ENCODE measurements at places on chromosomes 2 and 18.

- DNase-seq, result no peak
These were observed 24.2 kb upstream of the TMEFF2 start for GRCh38 chr2:192218970-192219369.

DNA sequence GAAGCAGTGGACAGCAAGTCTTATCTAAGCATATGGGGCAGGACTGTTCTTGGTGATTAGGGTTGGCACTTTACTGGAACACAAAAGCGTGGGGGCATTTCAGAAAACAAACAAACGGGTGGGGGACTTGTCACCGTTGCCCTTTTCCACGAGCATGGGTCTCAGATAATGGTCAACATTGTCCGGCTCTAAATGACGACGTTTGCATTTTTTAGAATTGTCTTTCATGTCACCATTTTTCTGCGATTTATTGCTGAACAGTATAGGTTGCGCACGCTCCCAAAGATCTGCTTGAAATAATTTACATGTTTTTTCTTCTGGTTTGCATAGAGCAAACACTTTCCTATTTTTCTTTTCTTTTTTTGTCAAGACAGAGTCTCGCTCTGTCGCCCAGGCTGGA lies 46.6 kb upstream of the TBC1D8 start:
- DNase-seq, result no peak

DNA sequence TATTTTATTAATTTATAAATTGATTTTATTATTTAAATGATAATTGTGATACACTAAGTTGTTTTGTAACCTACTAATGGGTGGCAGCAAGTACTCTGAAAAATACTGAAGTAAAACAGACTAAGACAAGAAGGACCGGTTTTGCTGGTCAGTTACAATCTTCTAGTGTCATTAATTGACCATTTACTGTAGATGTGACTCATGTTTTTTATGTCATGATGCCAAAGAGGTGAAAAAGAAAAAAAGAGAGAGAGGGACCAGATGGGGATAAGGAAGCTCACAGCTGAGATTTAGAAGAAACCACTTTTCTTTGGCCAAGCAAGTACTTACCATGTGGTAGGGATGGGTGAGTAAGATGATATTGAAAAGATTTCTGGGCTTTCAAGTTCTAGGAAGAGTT lies 955.8 kb upstream of the LRRTM1 start:
- DNase-seq, result no peak

DNA sequence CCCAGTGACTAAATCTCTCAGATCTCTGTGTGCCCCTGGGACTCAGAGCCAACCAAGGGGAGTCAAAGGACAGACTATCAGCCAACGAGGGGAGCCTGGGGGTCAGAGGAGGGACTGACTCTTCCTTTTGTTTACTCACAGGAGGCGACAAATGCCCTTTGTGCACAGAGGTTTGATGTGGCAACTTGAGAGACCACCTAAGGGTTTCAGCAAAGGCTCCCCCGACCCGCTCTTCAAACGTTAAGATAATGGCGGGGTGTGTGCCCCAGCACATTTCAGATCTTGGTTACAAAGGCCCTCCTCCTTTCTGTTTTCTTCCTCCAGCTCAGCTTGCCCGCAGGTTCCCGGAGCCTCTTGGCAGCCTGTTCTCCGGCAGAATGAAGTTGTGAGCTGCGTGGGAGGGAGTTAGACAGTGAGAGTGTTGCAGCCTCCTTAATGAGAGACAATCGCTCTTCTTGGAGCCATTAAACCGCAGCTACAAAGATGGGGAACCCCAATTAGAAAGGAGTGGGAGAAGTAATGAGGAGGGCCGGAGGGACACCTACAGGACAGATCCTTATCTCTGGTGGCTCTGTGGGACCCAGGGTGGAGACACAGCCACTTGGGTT lies 76.2 kb downstream of the KIAA2012 start:
- DNase-seq, result no peak

- DNase-seq, result no peak
These were observed 120.8 kb downstream of the FAM168B start for GRCh38 chr2:130972410-130972809.

DNA sequence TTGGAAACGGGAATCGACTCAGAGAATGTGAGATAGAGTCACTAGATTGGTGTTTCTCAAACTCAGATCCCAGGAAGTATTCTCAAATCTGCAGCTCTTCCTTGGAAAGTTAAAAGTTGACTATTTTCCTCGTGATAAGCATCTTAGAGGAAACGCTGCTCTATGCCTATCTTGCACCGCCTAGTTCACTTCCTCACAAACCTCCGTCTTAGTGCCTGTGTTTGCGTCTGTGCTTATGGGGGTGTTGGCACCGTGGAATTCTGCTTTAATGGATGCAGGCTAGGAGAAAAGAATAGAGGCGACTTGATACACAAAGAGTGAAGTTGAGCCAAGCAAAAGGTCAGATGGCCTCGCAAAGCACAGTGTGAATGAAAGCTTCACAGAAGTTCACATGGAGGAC lies 255.3 kb upstream of the ID2 start:
- DNase-seq, result no peak

DNA sequence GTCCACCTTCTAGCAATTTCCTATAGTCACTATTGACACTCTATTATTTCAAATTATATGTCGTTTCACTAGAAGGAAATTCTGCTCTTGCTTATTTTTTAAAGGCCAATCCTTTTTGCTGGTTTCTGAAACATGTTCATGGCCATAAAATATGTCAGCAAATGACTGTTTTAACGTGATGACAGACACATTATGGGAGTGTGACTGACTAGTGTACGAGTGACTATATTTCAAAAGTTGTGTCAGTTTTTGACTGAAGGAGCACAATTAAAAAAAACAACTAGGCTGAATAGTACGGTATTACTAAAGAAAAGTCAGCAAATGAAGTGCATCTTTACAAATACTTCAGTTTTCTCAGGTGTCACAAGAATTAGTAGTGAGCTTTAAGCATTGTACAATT lies 196.0 kb downstream of the NR4A2 start:
- no peak for DNase-seq

GRCh38 chr18:58847383-58848071 lies 17.1 kb upstream of the ZNF532 start:
- no peak for DNase-seq

All from CD8-positive, alpha-beta T cell (primary cell).